Activated T-cell treated with anti-CD3 and anti-CD28 coated beads for 48 hours (primary cell): ENCODE measurements at places on chromosomes 1 and 21.

DNA sequence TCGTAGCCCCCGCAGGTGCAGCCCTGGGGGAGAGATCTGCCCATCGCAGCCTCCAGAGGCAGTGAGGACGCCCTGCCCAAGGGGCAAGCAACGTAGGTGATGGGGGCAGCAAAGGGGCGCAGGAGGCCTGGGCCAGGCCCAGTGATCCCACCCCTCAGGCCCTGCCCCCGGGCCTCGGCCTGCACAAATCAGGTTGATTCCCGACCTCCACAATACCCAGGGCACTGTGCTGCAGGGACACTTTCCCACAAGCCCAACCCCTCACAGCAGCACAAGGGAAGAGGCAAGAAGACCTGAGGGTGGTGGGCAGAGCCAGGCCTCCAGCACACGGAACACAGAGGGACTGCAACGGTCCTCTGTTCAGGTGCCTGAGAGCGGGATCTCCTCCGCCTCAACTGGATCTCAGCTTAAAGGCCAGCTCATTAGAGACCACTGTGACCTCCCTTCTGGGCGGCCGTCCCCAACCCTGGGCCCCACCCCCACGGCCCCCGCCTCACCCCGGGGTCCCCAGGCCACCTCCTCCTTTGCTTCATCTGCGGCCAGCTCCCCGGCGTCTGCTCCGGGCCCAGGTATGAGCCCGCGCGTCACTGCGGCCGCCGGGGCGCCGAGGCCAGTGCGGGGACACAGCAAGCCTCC, 812 bp upstream of the ARF1 start:
- no peak for DNase-seq

- DNase-seq, result no peak
These were observed 17.6 kb downstream of the USP33 start for GRCh38 chr1:77742011-77742555.

GRCh38 chr1:208923946-208924720, 659.4 kb upstream of the CAMK1G start:
- no peak for DNase-seq

DNA sequence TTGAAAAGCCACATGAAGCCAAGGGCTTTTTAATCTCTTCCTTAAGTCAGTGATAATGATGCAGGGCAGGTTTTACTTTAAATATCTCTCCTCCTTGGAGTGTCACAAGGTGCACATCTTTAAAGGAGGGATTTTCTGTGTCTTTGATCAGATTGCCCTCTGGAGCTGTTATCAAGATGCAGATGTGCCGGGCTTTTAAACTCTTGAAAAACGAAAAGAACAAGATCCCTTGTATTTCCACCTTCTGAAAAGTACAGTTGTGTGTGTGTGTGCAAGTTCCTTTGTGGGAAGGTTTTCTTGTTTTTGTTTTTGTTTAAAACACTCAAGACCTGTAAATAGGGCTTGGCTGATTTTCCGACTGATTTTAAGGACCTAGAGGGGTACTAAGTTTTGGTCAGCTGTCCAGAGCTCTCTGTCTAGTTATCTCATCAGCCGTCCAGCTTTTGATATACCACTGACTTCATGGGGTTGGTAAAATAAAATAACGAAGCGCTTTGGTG, 1.6 kb downstream of the MARK1 start:
- no peak for DNase-seq

- no peak for DNase-seq
These were observed 12.2 kb downstream of the PABPC4 start for GRCh38 chr1:39564340-39564739.

GRCh38 chr1:195569934-195570333, 1038.3 kb downstream of the KCNT2 start:
- no peak for DNase-seq

- DNase-seq, result no peak
These were observed 23.1 kb downstream of the RHBDL2 start for GRCh38 chr1:38918568-38918967.

DNA sequence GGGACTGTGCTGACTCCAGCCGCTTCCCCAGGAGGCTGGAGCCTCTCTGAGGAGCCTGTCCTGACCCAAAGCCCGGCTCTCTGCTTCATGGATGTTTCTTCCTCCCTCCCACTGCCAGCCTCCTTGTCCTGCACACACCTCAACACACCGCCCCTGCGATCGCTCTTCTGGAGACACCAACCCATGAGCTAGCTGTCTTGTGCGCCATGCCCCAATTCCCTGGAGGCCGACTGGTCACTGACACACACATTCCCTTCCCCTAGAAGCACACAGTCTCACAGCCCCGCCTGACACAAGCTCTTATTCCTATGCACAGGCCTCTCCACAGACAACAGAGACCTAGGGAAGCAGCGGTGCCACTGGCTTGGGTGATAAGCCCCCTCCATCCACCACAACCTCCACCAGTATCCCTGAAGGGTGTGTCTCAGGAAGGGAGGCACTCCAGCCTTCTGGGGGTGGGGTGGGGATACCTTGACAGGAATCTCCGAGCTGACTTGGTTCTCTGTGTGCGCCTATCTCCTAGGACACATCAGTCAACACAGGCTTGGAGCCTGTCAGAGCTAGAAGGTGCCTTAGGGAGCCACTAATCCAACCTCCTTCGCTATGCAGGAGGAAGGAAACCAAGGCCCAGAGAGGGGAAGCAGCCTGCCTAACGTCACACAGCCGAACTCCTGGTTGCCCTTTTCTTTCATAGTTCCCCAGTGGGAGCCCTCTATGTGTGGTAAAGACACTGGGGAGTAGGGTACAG, 31.1 kb downstream of the AHDC1 start:
- no peak for DNase-seq
